ENCODE measurements at places on chromosomes 2 and 18.
A peak's percentile ranks its signal among the peaks of the same experiment; 100 is the strongest.

GRCh38 chr2:159902722-159903121 is 104.7 kb upstream of the CD302 start:
- no peak for DNase-seq

DNA sequence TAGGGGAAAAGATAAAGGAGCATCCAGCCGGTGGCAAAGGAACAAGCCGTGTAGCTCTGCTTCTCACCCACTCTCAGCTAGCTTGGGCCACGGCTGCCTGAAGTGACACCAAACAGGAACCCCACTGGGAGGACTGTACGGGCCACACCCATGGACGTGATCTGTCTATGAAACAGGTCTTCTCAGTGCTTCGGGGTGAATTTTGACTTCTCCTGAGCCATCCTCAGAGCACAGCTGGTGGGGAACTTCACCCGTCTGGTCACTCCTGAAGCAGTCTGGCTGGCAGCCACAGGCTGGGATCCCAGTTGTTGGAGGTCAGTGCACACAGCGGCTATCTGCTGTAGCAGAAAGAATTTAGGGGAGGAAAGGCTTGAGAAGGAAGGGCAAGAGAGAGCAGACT is 223.8 kb downstream of the FAM210A start:
- no peak for DNase-seq

- peak; percentile 55 for DNase-seq
Measured at GRCh38 chr18:9719421-9719981, 11.4 kb downstream of the RAB31 start.

- DNase-seq, result no peak
Measured at GRCh38 chr2:54904836-54905235, 145.4 kb downstream of the RTN4 start.

GRCh38 chr2:242085941-242086621 is 216.6 kb downstream of the RTP5 start:
- DNase-seq, result peak; percentile 63

DNA sequence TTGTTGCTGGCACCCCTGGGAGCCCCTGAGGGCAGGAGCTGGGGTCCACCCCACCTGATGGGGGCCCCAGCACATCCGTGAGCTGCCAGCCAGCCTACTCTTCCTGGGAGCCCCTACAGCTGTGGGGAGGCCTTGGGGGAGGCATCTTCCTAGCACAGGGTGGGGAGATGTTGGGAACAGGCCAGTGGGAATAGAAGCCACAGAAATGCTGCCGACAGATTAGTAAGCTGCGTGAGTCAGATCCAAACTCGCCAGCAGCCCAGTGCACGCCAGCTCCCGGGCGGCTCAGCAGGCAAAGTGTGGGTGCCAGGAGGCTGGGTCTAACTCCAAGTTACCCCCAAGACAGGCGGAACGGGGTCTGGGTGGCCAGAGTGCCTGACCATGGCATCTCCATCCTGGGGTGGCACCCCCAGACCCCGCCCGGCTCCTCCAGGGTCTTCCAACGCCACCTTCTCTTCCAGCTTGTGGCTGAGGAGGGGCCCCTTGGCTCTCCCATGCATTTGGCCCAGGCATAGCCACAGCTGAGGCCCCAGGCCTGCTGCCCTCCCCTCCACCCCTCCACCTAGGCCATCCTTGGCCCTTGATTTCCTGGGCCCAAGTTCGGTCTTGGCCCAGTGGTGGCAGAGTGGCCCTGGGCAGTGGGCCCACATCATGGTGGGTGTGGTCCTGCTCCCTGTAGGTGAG is 15.3 kb downstream of the CROCC2 start:
- peak; percentile 89 for DNase-seq

GRCh38 chr2:195443926-195444325 is 213.1 kb upstream of the SLC39A10 start:
- DNase-seq, result no peak

DNA sequence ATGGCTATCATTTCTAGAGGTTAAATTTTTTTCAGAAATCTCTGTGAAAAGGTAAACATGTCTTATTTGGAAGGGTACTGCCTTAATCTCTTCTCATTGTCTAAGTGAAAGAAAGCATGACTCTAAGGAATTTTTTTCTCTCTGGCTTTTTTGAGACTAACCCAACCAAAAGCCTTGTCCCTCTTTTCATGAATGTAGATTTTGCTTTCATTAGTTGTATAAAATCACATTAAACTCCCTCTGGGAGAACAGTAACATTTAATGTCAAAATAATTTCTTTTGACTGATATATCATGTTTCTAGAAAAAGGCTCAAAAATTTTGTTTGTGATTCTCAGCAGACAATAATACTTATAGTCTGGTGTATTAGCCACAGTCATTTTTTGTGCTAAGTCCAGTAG is 168.4 kb upstream of the SPOPL start:
- no peak for DNase-seq
